Germinal center (tissue), 1 donor: ENCODE measurements at places on chromosomes 3 and 15.
A peak's percentile ranks its signal among the peaks of the same experiment; 100 is the strongest.

GRCh38 chr15:64772488-64772887 is 2.9 kb downstream of the RBPMS2 start:
- no peak for DNase-seq

DNA sequence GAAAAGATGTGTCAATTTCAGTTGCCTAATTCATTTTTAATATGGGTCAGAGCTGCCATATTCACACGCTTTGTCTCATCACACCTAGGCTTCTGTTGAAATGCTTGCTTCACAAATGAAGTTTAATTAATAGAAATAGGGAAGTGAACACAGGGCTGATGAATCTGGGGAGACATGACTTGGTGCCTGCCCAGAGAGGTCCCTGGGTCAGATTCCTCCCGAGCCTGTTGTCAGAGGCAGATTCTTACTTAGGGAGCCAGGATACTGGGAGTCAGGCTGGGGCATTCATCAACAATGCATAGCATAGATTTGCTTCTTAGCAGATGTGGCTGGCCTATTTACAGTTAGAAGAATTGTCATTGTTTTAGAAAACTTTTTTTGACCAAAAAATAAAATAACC is 90.6 kb downstream of the CACNA1D start:
- no peak for DNase-seq

DNA sequence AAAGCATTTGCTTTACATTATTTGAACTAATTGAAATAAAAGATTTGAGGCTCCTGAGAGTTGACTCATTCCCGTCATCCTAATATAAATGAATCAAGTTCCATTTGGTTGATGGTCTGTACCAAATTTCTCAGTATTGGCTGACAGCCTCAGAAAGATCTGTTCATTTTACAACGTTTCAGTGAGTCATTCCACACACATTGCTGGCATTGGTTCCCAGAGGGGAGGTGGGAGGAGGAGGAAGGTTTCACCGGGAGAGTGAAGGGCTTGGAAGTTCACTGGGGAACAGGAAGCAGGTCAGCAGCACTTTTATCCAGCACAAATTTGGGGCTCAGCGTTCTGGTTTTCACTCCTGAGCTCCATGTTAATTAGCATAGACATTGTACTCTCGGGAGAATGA is 176.7 kb upstream of the CADPS start:
- no peak for DNase-seq

DNA sequence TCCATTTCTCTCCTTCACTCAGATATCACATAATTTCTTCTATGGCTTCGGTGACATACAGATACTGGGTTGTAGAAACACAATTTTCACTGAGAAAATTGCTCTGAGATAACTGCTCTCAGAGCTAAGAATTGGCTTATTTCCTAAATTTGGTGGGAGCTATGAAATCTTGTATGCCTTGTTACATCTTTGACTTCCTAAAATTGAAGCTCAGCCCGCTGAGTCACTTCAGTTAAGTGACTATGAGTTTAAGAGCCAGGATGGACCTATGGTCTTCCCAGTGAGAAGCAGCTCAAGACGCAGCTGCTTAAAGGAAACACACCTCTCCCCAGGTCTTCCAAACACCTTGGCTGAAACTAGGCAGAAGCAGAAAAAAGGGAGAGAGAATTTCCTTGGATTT is 56.4 kb downstream of the EFHB start:
- no peak for DNase-seq

GRCh38 chr3:48504051-48504946 is at the start of gene SHISA5:
TSS of gene SHISA5 (minus strand) at chr3:48504174. CDS start at chr3:48504094, 80 bp downstream.
- peak; percentile 64 for DNase-seq

- no peak for DNase-seq
Measured at GRCh38 chr3:71469138-71469435, 114.4 kb downstream of the FOXP1 start.

- DNase-seq, result peak; percentile 93
Measured at GRCh38 chr15:64153480-64154367, 2.2 kb downstream of the SNX22 start.
